Effector CD4-positive, alpha-beta T cell (primary cell): ENCODE measurements at places on chromosomes 2 and 18.
A peak's percentile ranks its signal among the peaks of the same experiment; 100 is the strongest.

GRCh38 chr2:16614314-16614860, 51.2 kb downstream of the CYRIA start:
- DNase-seq, result no peak

DNA sequence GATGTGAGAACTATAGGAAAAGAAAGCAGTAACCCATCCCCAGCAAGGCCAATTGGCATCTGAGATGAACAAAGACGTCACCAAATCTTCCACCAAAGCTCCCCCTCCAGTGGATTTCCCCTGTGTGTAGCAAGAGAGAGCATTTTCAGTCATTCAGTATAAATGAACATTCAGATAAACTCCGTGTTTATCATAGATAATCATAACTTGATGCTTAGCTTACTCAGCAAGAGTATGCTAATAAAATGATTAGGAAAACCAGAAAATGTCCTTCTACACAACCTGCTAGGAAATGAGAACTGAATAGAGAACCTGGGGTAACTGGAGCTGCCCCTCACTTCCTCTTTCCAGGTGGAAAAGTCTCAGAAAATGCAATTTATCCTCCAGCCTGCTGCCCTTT, 198.0 kb upstream of the CCDC150 start:
- no peak for DNase-seq

DNA sequence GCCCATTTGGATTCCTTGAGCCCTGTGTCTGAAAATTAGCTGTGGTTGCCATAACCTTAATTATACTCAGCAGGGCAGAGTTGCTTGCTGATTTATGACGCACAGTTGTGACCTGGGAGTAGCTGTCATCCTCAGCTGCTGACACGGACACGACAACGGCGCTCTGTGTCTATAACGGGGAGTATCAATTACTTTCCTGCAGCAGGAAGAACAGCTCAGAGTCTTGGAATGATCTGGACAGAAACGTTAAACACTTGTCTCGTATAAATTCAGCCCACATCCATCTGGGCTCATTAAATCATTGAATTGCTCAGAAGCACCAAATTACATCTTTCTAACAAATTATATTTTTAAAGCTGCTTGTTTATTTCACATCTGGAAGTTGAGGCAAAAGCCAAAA, 116.3 kb downstream of the SEPTIN10 start:
- no peak for DNase-seq

GRCh38 chr2:32783933-32784332, 156.1 kb downstream of the TTC27 start:
- DNase-seq, result no peak

DNA sequence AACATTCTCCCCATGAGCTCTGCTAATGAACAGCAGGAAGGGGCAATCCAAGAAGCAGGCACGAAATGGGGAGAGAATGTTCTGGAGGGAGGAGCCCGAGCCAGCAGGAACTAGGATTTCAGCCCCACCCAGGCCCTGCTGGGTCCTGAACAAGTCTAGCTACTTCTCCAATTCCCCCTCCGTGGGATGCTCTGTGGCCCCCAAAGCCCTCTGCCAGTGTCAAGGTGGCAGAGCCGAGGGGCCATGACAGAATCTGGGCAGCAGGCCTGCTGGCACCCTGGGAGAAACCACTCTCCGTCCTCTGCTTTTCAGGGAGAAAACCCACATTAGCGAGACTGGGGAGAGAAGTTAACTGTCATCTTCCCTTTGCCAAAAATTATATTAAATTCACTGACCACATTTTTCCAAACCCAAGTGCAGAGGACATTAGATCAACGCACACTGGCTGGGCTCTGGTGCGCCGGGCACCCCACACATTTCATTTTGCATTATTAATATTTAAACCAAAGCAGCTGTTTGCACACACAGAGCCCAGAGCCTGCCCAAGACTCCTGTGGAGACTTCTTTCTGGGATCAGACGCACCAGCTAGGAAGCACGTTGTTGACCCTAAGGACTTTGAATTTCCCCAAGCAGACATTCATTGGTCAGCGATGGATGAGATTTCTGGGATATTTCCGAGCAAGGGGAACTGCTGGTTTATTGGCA, 80.2 kb upstream of the PKDCC start:
- no peak for DNase-seq

GRCh38 chr18:74420481-74420880, 36.6 kb downstream of the DIPK1C start:
- no peak for DNase-seq

DNA sequence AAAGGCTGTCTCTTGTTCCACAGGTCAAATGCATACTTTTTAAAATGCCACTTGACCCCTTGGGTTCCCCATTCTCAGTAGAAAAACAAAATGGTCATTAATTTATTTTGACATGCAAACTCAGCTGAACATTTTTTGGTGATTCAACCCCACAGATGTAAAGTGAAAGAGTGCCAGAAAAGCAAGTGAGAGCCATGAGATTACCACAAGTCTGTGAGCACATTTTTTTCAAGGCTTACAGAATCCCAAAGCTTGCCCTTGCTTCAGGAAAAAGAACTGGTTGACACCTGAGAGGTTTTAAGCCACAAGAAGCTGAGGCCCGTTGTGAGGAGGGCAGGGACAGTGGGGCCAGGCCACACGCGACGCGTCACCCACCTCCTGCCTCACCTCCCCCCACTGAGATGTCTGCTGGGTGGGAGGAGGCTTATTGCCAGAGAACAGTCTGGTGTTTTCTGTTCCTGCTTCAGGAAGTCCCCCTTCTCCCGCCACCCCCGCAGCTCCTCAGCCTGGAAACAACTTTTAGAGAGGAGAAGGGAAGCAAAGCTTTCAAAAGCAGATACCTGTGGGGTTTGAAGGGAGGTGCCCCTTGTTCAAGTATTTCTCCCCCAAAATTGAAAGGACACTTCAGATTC, 70.4 kb upstream of the CYP1B1 start:
- DNase-seq, result no peak

DNA sequence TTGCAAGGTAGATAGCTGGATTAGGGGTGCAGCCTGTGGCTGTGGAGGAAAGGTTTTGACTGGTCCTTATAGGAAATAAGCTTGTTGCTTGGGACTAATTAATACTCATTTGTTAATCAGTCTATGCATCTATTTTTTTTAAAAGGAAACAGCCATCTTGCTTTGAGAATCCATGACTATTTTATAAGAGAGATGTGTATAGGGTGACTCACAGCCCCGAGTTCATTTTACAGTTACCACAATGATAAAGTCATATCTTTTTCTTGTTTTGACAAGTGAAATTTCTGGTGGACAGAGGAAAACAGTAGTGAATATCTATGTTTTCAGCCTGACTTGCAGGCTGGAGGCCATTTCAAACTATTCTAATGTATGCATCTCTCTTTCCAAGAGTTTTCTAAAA, 193.5 kb upstream of the CCDC68 start:
- no peak for DNase-seq

DNA sequence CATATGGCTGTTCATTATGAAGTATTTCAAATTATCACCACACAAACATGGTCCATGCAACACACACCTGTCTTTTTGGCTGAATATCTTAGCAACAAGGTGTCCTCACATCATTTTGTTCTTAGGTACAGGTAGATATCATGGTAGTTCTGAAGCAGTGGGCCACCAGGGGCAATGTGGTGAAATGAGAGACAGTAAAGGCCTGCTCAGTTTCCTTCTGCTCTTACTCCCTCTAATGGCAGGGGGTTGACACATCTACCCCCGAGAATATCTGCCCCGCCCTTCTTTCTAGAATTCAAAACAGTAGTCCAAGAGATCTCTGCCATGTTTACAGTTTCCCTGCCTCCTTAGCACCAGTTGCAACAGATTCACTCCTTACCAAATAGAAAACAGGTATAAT, 147.0 kb upstream of the KLHL14 start:
- no peak for DNase-seq

- DNase-seq, result no peak
Measured at GRCh38 chr18:41769265-41769664, 185.8 kb upstream of the PIK3C3 start.

- no peak for DNase-seq
Measured at GRCh38 chr18:49778826-49779465, 34.4 kb downstream of the ACAA2 start.

- DNase-seq, result no peak
Measured at GRCh38 chr2:112579241-112579640, 5.2 kb upstream of the CHCHD5 start.

DNA sequence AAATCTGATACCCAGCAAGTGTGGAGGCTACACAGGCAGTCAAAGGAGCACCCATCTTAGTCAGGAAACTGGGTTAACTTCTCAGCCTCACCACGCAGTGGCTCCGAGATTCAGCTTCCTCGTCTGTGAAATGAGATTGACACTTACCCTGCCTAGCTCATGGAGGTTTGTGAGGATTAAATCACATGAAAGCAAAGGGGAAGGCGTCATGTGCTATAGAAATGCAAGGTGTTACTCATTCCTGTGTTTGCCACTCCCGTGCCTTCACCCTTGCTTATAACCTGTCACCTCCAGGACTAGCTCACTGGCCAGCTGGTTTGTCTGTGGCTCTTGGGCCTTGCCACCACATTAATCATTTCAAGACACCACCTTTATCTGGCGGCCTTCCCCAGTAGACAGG, 118.9 kb upstream of the FOSL2 start:
- DNase-seq, result no peak

DNA sequence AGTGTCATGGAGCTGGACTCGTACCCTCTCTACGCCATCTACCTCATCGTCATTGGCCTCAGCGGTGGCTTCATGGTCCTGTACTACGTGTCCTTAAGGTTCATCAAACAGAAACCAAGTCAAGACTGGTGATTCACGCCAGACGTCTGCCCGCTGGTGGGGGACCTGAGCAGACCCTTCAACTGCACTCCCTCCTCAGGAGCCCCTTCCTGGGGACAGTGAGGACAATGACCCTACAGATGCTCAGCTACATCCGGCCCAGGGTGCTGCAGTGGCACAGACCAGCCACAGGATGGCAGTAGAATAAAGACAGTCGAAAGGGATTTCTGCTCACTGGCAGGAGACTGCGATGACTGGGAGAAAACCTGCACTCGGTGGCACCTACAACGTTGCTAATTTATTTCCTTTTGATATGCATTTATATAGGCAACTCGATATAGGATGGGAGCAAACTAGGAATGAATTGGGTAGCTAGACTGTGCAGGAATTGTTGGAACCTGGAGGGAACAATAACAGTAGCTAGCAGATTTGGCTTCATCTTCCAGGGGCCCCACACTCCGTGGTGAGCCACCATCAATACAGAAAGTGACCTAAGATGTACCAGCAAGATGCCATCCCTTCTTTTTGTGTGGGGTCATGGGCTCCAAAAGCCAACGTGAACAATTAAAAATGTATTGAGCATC, 39.2 kb downstream of the ABCG8 start:
- DNase-seq, result peak; percentile 37

GRCh38 chr2:9052821-9053533, 49.5 kb upstream of the MBOAT2 start:
- no peak for DNase-seq

DNA sequence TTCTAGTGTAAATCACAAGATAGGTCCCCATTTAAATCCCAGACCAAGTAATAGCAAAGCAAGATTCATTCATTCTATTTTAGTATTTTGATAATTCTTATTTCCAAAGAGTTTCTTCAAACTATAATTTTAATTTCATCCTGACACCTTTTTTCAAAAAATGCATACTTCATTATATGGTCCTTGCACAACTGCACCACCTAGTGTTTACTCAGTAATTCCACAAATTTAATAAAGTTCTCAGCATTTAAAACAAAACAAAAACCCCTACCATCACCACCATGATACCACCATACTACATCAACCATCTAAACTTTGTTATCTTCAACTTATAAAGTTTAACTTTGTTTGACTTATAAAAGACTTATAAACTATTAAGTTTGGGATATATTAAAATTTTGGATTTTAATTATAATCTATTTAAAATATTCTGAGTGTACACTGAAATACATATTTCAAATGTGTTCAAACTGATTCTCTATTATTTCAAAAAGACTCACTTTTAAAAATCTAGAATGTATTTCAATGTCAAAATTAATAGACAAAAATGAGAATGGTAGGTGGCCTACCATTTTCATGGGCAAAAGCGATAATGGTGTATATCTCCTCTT, 44.2 kb downstream of the WDPCP start:
- no peak for DNase-seq

- DNase-seq, result no peak
Measured at GRCh38 chr18:13470516-13471197, 252.1 kb downstream of the LDLRAD4 start.

GRCh38 chr2:195313962-195314361, 343.1 kb upstream of the SLC39A10 start:
- DNase-seq, result no peak

- no peak for DNase-seq
Measured at GRCh38 chr18:9824474-9824832, 61.3 kb upstream of the TXNDC2 start.

DNA sequence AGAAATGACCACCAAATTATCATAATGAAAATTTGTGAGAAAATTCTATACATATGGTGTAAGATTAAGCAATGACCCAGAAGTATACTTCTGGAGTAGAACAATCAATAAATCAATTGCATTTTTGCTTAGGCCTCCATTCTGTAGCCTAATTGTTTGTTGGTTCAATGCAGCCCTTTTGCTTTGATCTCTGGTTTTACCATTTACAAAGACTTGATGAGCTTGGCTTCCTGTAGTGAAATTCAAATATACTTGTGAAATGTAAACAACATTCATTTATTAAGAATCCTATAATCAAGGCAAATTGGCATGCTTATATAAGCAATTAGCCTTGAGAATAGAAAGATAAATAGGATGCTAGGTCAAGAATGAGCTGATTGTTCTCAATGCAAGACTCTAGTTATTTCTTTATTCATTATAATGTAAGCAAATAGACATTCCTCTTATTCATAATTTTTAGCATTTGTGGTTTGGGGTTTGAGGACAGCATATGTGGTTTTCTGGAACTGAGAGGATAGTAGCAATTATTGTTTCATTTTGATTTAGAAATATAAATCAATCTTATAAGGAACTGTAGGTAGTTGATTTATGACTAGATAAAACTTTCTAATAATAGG, 9.7 kb downstream of the FMNL2 start:
- no peak for DNase-seq

DNA sequence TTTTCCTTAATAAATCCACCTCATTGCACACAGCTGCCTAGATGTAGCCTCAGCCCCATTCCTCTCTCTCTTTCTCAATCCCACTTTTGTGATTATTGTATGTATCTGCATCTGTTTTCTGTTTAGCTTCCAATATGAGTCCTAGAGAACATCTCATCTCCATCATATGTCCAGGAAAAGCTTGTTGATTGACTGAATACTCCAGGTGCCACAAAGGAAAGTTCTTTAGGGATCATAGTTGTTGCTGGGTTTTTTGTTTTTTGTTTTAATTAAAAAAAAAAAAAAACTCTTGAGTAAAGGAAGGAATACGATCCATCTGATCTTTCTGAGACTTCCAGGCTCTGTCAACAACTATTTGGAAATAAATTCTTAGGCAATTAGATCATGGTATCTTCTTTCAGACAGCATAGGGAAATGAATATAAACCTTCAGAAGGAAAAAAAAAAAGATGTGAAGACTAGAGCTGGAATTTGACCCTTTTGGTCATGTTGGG, 42.5 kb downstream of the KIAA2012 start:
- no peak for DNase-seq

GRCh38 chr18:23037646-23038045, 97.6 kb upstream of the CABLES1 start:
- DNase-seq, result no peak
